ENCODE measurements at places on chromosomes 6 and 20.

DNA sequence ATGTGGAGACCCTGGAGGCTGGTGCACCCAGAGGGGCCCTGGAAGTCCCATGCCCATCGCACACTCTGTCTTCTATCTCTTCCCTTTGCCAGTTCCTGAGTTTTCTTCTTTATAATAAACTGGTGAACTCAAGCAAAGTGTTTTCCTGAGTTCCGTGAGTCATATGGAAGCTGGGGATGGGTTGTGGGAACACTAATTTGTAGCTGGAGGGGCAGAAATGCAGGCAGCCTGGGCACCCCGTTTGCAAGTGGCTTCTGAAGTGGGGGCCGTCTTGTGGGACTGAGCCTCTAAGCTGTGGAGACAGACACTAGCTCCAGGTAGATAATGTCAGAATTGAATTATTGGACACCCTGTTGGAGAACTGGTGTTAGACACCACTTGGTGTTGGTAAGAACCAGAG is 3.2 kb upstream of the PPP1R3G start:
- DNase-seq, result no peak

- DNase-seq, result no peak
Observed at GRCh38 chr6:133099573-133099972, 141.6 kb upstream of the EYA4 start.

DNA sequence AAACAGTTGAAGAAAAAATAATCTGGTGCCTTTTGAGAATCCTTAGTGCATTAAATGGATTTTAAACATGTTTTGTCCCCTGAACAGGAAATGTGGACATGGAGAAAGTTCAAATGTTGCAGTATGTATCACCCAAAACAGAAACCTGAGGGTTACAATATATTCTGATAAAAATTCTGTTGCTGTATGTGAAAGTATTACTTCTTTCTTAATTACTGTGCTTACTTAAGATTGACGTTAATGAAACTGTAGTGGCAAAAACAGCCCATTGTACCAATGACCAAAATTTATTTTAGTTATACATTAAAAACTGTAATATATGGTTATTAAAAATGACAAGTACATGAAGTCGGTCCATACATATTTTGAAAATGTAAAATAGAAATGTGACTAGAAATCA is 100.6 kb downstream of the PRDM1 start:
- no peak for DNase-seq

GRCh38 chr6:14273191-14273590 is 155.6 kb downstream of the CD83 start:
- peak; percentile 45 for DNase-seq

DNA sequence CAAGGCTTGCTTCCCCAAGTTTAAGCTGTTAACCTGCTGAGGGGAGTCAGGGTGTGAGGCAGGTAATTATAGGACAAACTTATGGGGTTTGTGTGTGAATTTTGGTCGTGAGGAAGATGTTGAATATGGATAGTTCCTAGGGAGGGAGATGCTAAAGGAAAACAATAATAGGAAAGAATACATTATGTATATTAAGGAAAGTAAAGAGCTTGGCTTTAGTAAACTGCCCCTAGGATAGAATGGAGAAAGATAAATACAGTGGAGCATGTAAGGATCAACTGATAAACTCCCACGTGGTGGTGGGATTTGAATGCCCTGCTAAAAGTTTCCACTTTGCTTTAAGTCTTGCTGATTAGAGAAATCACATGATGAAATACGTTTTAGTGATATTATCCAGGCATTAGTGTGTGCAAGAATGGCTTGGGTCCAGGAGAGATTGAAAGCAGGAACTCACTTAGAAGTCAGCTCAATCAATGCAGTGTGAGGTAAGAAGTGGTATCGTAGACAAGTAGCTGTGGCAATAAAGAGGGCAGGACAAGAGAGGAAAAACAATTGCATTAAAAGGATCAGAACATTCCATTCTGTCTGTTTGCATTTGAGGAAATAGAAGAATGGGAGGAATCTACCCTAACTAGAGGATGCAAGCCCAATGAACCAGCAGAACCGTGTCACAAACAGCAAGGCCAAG is 52.5 kb downstream of the RPS12 start:
- no peak for DNase-seq
